ENCODE measurements at places on chromosomes 11 and 22.

- DNase-seq: no peak
These were observed 21.2 kb downstream of the SYT13 start for GRCh38 chr11:45264839-45265515.

- DNase-seq: no peak
These were observed 9.5 kb downstream of the SLC16A8 start for GRCh38 chr22:38074181-38075104.

- DNase-seq: peak; percentile 23
These were observed 29.2 kb upstream of the PLET1 start for GRCh38 chr11:112289588-112290492.

GRCh38 chr11:11569936-11570491, 51.8 kb downstream of the GALNT18 start:
- DNase-seq: no peak

DNA sequence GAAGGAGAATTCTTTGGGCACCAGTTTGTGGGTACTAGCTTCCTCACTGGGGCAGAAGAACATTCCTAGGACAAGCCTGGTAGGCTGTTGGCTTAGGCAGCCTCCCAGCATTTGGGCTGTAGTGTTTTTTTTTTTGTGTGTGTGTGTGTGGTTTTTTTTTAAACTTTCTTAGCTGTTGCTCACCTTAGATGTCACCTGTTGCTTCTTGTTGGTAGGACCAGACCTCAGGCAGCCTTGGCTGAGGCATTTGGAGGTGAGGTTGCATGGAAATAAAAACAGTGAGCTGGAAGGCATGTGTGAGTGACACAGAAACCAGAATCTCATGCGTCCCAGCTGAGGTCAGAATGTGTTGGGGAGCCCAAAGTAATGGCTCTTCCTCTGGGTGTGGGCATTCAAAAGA, 21.3 kb downstream of the AMPD3 start:
- DNase-seq: no peak

GRCh38 chr22:44389181-44389580, 76.4 kb upstream of the SHISAL1 start:
- no peak for DNase-seq

GRCh38 chr22:30190574-30190973, 56.0 kb downstream of the LIF start:
- DNase-seq: no peak

- DNase-seq: no peak
These were observed 3.7 kb downstream of the TRPM5 start for GRCh38 chr11:2440646-2441045.

GRCh38 chr11:31863170-31863832, 52.2 kb upstream of the PAX6 start:
- DNase-seq: no peak

DNA sequence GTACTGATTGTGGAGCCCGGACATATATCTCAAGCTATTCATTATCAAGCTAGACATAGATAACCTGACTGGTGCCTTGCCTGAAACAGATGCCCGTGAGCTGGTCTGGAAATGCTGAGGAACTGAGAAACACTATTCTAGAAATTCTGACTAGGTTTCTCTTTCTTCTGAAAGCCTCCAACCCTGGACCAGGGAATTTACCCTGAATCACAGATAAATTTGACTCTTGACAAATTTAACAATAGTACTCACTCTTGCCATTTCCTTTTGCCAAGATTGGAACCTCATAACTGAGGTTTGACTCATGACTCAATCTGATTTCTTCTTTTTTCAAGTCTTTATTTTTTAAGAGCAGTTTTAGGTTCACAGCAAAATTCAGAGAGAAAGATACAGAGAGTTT, 189.6 kb upstream of the SYN3 start:
- DNase-seq: no peak

- no peak for DNase-seq
These were observed 179.9 kb upstream of the C11orf87 start for GRCh38 chr11:109241988-109242536.

DNA sequence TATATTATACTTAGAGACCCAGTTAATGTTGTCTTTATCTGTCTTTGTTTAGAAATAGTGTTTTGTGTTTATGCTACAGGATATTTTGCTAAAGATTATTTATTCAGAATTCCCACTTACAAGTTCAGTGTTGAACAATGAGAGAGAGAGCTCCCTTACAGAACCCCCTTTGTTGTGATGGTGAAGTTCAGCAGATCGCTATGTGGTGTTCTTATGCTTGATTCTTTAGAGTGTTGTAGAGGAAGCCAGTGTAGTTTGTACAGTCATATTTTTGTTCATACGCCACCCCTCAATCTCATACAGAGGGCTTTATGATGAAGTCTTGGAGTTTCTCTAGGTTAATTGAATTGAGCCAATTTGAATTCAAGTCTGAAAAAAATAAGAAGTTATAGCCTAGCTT, 150.2 kb downstream of the TMEM135 start:
- DNase-seq: no peak

DNA sequence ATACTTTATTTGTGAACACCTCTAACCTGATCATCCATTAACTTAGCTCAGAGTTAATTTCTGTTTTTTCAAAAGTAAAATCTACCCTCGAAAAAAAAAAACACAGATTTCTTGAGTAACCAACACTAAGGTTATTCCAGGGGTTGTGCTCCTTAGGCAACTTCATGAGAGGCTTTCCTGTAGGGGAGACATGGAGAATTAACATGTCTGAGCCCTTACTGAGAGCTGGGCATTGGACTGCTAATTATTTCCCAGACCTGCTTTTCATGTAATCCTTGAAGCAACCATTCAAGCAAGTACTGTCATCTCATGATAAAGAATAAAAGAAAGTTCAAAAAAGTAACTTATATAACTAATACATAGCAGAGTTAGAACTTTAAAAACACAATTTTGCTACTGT, 13.5 kb upstream of the UPB1 start:
- DNase-seq: no peak

Data from SK-N-DZ (cell line).